Stimulated activated CD8-positive, alpha-beta memory T cell treated with anti-CD3 and anti-CD28 coated beads, Interleukin-7, amount 100 ng/mL, for 1 hour (primary cell): ENCODE measurements at places on chromosomes 2 and 18.

GRCh38 chr2:240722796-240723735 lies 31.4 kb downstream of the AQP12A start:
- no peak for DNase-seq

- DNase-seq, result no peak
Measured at GRCh38 chr2:132567682-132568081, 102.3 kb downstream of the LYPD1 start.

- DNase-seq, result no peak
Measured at GRCh38 chr2:161068670-161069069, 91.6 kb upstream of the TANK start.

- no peak for DNase-seq
Measured at GRCh38 chr2:238873381-238873801, 25.5 kb downstream of the TWIST2 start.

- DNase-seq, result no peak
Measured at GRCh38 chr18:37383036-37383785, 182.4 kb downstream of the CELF4 start.

DNA sequence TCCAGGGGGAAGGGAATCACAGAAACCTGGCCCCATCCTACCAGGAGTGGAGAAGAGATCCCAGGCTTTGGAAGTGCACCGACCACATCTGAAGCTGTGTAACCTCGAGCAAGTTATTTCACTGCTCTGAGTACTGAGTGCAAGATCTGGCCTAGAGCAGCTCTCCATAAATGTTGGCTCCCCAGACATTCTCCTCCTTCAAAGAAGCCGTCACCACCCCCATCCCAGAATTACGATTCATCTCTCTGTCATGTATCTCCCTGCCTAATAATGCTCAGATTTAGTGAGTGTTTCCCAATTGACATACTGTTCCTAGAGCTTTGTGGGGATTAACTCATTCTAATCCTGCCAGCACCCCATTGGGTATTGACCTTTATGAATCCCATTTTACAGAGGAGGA lies 51.7 kb downstream of the TNS1 start:
- no peak for DNase-seq

DNA sequence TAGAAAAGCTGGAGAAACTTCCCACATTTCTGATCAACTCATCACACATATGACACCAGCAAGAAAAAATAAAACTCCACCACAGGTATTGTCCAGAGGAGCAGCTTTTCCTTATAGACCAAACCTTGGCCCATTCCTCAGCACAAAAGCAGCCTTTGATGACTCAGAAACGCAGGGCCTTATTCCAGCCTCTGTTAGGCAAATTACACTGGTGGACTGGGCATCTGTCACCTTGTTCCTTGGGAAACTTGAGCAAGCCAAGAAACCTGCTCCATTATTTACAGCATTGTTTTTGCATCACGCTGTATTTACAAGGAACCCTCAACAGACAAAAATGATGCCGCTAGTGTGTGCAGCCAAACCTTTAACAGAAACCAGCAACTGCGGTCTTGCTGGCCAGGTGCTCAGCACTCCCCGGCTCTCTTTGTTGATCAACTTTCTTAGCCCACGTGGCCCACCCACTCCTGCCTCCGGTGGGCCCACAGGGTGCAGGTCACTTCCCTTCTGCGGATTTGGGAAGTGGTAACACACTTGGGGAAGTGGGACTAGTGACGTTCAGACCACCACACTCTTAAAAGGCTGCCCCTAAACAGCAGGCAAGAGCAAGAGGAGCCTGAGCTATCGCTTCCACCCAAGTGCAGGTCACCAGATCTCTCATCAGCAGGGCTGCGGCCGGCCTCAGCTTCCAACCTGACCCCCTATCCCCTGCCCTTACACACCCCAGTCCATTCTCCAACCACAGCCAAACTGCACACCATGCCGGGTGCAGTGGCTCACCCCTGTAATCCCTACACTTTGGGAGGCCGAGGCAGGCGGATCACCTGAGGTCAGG lies 1.5 kb downstream of the AP1S3 start:
- no peak for DNase-seq

- DNase-seq, result no peak
Measured at GRCh38 chr2:184113696-184114403, 484.5 kb upstream of the ZNF804A start.

DNA sequence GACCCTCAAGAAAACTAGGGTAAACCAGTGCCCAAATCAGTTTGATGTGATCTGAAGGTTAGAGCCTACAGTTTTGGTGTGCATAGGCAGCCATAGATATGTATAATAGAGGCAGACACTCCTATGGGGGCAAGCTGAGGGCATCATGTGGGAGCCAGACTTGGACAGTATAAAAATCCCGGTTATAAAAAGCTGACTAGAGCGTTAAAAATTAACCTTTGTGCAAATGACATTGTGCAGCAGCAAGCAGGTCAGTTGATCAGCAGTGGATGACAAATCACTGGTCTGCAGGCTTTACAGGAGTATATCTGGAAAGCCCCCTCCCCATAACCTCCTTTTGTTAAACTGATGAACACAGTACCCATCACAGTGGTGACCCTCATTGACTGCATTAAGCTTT lies 107.8 kb downstream of the CTNNA2 start:
- no peak for DNase-seq

DNA sequence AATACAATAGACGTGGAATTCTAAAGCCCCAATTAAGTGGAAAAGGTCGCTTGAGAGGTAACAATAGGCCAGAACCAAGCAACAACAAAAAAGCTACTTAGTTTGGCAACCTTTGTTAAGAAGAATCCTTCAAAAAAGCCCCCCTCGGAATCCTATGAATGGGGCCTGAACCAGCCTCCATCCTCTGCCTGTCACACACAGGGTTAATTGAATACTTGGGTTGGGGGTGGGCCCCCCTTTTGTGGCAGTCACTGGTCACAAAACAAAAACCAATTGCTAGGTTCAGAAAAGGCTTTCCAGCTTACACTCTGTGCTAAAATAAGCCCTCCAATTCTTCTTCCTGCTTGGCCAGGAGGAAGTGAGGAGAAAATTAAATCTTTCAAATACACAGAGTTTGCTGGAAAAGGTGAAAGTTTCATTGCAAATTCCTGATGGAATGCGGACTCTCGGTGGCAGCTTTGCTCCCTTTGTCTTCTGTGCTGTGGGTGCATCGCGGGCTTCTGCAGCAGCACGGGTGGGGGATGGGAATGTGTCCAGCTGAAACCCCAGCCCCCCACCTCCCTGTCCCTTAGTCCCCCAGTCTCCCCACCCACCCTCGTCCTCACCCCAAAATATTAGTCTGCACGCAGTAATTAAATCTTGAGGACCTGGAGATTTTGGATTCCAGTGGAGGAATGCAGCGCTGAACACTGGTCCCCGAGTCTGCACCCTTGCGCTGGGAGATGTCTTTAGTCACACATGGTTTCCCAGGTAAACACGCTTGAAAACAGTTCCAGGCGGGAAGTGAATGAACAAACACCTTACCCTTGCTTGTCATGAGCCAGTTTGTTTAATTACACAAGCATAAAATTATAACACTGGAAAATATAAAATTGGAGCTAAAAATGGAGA lies 254.3 kb downstream of the SOX11 start:
- DNase-seq, result no peak

GRCh38 chr2:225052703-225053102 lies 10.4 kb upstream of the DOCK10 start:
- DNase-seq, result no peak

- DNase-seq, result no peak
Measured at GRCh38 chr2:42233976-42234441, 64.9 kb downstream of the EML4 start.

DNA sequence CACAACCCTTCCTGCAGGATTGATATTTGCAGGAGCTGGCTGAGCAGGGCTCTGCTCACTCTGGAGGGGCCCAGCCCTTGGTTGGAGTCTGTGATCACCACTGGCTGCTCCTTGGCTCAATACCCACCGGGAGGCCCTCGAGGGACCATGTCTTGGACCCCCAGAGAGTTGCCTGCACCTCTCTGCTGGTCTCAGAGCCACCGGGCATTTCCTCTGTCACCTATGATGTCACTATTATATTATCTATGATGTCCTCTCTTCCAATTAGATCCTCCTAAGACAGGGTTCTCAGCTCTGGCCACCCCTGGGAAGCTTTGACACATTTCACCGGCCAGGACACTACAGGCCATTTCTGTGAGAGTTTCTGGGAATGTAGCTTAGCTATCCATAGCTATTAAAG lies 113.1 kb downstream of the PDCL3 start:
- no peak for DNase-seq

GRCh38 chr2:136143603-136144451 lies 25.9 kb upstream of the CXCR4 start:
- DNase-seq, result no peak

DNA sequence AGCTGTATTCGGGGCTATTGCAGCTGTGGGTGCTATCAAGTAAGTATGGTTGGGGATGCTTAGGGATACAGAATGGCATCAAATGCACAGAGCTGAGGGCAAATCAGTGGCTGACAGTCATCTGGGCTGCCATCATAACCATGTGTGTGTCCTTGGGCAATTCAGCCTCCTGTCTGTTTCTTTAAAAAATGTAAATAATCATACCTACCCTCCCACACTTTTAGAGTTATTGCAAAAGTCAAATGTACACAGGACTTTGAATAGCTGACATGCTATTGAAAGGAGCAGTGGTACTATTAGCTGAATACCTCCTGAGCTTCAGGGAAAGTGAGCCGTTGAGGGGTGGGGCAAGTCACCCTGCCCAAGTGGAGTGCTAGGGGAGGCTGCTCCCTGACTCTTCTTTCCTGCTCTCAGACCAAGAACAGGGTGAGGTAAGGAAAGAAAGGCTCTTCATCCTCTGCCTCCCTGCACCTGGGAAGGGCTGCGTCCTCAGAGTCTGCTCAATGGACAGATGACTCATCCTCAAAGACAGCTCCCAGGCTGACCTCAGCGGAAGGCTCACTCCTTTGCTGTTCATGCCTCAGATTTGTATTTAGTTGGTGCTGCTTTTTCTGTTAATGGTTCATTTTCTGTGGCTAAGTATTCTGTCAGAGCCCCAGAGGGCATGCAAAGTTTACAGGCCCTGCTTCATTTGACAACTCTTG lies 54.9 kb upstream of the BZW1 start:
- no peak for DNase-seq

DNA sequence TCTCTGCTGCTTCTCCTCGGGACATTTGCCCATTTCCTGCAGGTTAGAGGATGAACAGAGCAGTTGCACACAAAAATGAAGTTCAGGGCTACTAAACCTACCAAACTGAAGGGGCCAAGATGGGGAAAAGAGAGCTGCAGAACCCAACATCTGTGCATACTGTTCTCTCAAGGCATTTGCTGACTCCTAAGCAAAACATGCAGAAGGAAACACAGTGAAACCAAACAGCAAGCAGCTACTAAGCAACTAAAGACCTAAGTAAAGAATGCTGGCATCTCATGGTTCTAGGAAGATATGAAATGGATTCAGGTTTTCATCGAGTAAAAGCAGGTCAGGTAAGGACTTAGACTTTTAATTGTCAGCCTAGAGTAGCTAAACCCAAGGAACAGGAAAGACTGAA lies 111.9 kb upstream of the SYT4 start:
- no peak for DNase-seq

- no peak for DNase-seq
Measured at GRCh38 chr2:152826581-152827279, 108.3 kb downstream of the ARL6IP6 start.

- peak; percentile 6 for DNase-seq
Measured at GRCh38 chr18:47204908-47205522, 28.9 kb upstream of the IER3IP1 start.

DNA sequence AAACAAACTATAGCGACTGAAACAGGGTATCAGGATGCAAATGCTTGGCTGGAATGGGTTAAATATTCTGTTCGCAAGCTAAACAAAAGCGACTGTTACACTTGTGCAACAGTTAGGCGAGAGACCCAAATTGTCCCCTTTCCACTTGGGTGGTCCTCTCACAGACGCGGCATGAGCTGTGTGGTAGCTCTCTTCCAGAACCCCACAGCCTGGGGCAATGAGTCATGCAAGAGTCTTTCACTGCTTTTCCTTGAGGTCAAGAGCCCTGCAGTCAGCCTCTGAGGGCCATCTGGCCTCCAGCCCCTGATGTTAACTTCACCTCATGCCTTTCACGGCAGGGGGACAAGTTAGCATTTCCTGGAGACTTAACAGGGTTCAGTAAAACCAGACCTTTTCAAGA lies 25.7 kb downstream of the SULT1C4 start:
- no peak for DNase-seq

DNA sequence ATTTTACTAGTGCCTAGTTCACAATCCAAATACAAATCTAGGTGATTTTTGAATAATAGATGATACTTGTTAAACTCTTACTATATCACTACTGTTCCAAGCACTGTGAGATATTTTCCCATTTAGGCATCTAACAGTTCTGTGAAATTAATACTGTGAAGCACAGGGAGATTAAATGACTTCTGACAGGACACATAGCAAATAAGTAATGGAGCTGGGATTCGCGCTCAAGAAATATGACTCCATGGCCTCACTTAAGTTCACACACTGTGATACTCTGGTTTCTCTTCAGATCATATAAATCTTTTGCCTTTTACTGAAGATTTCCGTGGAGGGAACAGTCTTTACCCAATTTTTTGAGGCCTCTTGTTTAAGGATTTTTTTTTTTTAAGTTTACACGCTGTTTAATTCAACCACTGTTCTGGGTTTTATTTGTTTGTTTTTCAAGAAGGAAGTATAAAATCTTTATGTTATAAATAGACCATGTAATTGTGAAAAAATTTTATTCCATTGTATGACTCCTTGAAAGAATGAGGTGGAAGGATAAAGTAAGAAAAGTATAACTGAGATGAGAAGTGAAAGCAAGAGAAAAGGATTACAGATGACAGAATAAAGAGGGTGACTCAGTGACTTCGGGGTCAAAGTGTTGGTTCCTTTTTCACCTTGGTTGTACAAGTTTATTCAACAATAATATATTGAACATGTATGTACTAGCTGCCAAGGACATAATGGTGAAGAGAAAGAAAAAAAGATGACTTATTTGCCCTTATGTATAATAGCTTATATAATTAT lies 30.2 kb downstream of the RBM45 start:
- DNase-seq, result no peak

- DNase-seq, result no peak
Measured at GRCh38 chr18:3710712-3711301, 260.8 kb downstream of the TGIF1 start.

- no peak for DNase-seq
Measured at GRCh38 chr2:188512456-188512855, 220.8 kb downstream of the GULP1 start.

GRCh38 chr2:113174376-113174750 lies 592 bp downstream of the PSD4 start:
- no peak for DNase-seq

DNA sequence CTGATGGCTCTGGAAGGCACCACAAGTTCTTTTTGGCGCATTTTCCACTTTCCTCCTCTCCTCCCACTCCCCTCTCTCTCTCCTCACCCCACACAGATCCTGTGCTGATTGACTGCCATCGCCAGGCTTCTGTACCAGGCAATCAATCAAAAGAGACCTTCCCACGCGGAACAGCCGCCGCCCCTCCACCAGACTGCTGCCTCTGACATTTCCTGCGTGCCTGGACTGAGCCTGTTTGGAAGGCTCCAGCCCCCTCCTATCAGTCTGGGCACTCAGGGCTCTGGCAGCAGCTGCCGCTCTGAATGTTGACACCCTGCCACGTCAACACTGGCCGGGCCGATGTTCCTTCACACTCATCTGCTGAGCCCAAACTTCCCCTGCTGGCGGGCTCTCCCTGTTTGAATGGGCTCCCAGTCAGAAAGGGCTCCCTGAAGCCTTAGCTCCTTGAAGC lies 467.7 kb downstream of the EPHA4 start:
- DNase-seq, result no peak

- no peak for DNase-seq
Measured at GRCh38 chr2:187129306-187129705, 280.3 kb upstream of the ZSWIM2 start.
